WTC11 (cell line): ENCODE measurements at places on chromosomes 11 and 22. TPM values are rescaled to one million over a fixed set of nuclear protein-coding genes. Genes with fewer than 3 reads are reported as not detected.

DNA sequence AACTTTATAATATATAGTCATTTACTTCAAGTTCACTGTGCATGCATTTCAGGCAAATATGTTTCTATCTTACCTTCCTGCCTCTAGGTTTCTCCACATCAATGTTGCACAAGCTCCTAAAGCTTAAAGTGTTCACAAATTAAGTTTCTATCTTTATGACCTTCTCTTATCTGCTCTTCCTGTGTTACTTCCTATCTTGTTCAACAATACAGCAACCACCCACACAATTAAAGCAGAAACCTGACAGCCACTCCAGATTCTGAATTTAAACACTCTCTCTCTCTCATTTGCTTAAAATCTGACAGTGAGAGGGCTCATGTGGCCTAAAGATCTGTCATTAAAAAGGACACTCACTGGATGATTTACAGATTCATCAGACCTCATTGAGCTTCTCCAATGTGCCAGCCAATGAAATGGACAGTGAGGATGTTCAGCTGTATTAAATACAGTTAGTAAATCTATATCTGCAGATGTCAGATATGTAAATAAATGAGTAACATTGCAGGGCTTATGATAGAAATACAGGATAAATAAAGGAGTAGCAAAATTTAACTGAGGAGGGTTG, 10.9 kb downstream of the PDGFD start:
- H3K27me3 ChIP-seq: no peaks in the 10 kb centered on the region
- H3K4me3 ChIP-seq: no peak overlapping the region
- peaks cover 6% of the 10 kb centered on the region; the same call in 1 of the 2 replicates for H3K36me3 ChIP-seq
- no peak for DNase-seq
- peaks cover 9% of the 10 kb centered on the region for H3K4me1 ChIP-seq

DNA sequence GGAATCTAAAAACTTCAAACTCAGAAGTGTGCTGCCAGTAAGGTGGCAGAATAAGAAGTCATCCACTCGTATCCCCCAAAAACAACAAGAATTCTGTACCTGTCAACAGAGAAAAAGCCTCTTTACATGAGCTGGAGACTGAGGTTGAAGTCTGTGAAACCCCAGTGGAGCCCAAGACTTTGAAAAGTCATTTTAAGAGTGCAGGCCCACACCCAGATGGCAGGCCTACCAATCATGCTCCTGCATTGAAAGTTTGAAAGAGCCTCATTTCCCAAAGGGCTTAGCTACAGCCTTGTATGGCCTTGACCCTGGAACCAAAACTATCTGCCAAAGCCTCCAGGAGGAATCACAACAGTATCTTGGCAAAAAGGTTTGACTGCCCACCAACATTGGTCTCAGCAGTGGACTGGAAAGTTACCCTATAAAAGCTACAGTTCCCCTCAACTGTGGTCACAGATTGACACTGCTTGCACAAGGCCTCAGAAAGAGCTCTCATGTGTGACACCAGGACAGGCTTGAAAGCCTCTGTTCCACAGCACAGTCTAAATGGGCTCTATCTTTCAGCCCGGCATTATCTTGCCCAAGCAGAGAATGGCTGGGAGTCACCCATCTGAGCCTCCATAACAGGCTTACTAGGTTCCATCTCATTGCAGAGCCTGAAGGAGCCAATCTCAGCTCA, 47.7 kb downstream of the SLC22A9 start:
- peaks cover 26% of the 10 kb centered on the region for H3K36me3 ChIP-seq
- H3K27ac ChIP-seq: no peak overlapping the region
- DNase-seq: no peak
- H3K4me3 ChIP-seq: no peak overlapping the region
- peaks cover 8% of the 10 kb centered on the region for H3K4me1 ChIP-seq

DNA sequence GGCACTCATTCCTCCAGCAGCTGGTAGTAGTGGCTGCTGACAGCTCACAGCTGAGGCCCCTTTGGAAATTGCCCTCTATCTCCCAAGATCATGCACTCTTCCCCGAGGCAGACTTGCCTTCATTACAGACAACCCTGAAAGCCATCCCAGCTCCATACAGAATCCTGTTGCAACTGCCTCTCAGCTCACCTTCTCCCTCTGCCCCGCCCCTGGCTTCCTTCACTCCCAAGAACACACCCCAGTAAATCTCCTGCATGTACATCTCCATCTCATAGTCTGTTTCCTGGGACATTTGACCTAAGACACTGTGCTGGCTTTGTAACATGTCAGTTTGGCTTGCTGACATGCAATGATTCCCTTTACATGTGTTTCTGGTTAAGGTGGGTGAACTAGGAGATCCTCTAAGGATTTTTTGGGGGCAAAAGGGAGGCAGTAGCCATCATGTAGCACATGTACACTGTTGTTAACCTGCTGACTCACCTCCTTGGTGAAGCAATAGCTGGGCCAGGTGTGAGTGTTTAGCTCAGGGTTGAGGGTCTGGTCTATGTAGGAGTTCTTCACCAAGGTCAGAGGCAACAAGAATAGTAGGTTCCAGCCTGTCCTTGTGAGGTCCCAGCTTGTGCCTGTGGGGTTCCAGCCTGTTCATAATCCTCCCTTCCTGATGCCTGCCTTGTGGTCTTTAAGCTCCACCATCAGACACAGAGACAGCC, 179.6 kb downstream of the CSNK2A3 start:
- no peak overlapping the region for H3K27ac ChIP-seq
- H3K4me1 ChIP-seq: 0 out of 2 replicates have a peak, but pooled peaks cover 2% of the 10 kb centered on the region
- H3K27me3 ChIP-seq: no peaks in the 10 kb centered on the region
- DNase-seq: no peak
- no peak overlapping the region for H3K4me3 ChIP-seq
- no peaks in the 10 kb centered on the region for H3K36me3 ChIP-seq

- H3K36me3 ChIP-seq: no peaks in the 10 kb centered on the region
- H3K27ac ChIP-seq: no peak overlapping the region
- peaks cover 48% of the 10 kb centered on the region for H3K27me3 ChIP-seq
- no peak overlapping the region for H3K4me3 ChIP-seq
- H3K4me1 ChIP-seq: peaks cover 31% of the 10 kb centered on the region
- no peak for DNase-seq
These were observed 238.1 kb upstream of the TENM4 start for GRCh38 chr11:79678780-79679452.

- DNase-seq: no peak
- no peaks in the 10 kb centered on the region for H3K4me1 ChIP-seq
- H3K27me3 ChIP-seq: no peaks in the 10 kb centered on the region
- no peak overlapping the region for H3K4me3 ChIP-seq
- no peak overlapping the region for H3K27ac ChIP-seq
- H3K36me3 ChIP-seq: no peaks in the 10 kb centered on the region
These were observed 1145.1 kb downstream of the LRRC4C start for GRCh38 chr11:40314327-40314726.

GRCh38 chr11:13045734-13046133, 36.6 kb downstream of the RASSF10 start:
- no peak for DNase-seq
- no peak overlapping the region for H3K4me3 ChIP-seq

DNA sequence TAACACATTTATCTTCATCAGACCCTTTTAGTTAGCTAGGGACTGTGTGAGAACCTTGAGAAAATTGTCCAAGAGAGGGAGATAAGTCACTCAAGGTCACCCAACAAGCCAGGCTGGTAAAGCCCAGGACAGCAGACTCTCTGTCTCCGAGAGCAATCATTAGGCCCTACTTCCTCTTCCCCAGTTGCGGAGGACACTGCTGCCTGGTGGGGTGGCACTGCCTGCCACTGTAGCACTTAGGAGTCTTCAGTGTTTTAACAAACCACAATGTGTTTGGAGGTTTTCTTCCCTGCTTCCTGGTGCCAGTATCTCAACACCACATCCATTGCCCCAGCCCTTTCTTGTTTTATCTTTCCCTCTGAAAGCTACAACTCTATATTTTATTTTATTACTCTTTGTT, 132.1 kb upstream of the LDLRAD3 start:
- no peaks in the 10 kb centered on the region for H3K36me3 ChIP-seq
- H3K4me1 ChIP-seq: peaks cover 7% of the 10 kb centered on the region; the same call in 1 of the 2 replicates
- no peak overlapping the region for H3K27ac ChIP-seq
- no peak overlapping the region for H3K4me3 ChIP-seq
- no peaks in the 10 kb centered on the region for H3K27me3 ChIP-seq

The TSSK2 gene
- not detected in 3 replicates for total RNA-seq

The CSF2RB gene
- 0.05 to 0.07 TPM (median 0.07 TPM) in 3 replicates for total RNA-seq

The MAJIN gene
- total RNA-seq: not detected in 3 replicates
